Activated CD8-positive, alpha-beta memory T cell treated with anti-CD3 and anti-CD28 coated beads, Interleukin-2, amount 10 ng/mL, durations not matched to agents 7 days and 5 days (primary cell): ENCODE measurements at places on chromosomes 12 and 14. TPM values are rescaled to one million over a fixed set of nuclear protein-coding genes. Genes with fewer than 3 reads are reported as not detected.

DNA sequence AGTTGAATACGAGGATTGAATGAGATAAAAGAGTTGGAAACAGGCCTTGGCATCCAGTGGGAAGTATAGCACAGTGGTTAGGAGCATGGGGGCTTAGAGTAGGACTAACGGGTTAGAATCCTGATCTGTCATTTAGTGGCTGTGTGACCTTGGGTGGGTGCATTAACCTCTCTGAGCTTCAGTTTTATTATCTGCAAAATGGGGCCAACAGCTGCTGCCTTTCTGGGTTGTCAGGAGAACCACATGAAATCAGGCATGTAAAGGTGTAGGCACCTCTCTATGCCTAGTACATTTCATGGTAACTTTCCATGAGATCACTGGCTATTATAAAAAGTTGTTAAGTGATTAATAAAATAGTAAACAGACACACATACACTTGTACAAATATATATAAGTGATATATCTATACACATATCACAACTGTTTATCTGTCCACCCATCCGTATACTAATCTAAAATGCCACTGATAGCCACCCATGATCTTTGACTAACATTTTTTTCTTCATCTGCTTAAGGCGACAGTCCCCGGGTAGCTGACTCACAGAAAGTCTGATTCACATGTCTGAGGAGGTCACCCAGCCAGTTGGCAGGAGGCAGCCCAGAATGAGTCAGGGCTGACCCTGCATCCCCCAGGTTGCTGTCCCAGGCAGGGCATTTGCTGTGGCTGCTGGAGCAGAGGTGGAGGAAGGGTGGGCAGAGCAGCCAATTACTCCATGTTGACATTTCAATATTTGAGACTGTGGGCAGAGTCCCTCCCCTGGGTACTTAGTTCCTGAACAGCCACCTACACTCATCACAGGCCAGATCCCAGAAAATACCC is 125.6 kb upstream of the NOS1 start:
- DNase-seq, result no peak

GRCh38 chr14:58705066-58705465 is 67.3 kb downstream of the DACT1 start:
- DNase-seq, result no peak

- DNase-seq, result no peak
These were observed 103.0 kb downstream of the PRMT8 start for GRCh38 chr12:3593906-3594483.

DNA sequence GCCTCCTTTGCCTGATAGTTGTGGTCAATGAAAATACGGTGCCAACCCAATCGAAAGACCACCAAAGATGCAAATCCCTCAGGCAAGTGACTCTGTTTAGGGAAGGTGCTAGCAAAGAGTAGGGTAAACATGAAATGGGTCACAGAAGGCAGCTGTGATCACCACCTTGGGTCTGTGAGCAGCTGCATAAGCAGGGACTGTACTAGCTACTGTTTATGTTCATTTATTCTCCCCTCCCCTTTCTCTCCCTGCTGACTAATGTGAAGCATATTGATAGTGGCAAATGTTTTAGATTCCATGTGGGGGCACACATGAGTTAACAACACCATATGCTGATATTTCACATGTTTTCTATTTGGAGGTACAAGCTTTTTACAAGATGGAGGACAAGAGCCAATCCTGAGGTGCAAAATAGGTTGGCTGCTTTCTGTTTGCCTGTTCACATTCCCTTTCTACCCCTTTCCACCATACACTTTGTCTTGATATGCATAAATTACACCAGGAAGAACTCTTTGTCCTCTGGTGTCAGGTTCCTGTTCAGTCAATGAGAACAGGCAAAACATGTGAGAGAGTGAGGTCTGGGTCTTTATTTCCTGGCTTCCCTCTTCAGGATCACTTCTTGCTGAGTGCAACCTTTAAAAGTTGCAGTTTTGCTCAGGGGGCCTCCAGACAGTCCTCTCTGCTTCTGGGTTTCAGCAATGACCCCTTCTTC is 71.1 kb downstream of the AVPR1A start:
- DNase-seq, result no peak

GRCh38 chr14:26404927-26405326 is 192.9 kb downstream of the NOVA1 start:
- no peak for DNase-seq

- no peak for DNase-seq
These were observed 4.6 kb upstream of the PAPOLA start for GRCh38 chr14:96497586-96497985.

DNA sequence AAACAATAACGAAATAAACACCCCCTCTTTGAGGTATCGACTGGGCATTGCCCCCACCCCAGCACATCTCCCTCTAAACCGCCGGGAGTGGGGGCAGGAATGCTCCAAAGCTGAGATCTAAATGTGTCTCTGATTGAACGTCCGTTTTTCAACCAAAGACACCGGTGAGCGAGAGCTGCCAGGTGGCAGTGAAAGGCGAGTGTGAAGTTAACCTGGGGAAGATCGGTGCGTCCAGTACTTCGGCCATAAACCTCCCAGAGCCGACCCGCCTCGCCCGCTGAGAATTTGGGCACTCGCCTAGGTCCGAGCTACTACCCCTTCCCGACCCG is 625 bp downstream of the ANGEL1 start:
- DNase-seq, result no peak

DNA sequence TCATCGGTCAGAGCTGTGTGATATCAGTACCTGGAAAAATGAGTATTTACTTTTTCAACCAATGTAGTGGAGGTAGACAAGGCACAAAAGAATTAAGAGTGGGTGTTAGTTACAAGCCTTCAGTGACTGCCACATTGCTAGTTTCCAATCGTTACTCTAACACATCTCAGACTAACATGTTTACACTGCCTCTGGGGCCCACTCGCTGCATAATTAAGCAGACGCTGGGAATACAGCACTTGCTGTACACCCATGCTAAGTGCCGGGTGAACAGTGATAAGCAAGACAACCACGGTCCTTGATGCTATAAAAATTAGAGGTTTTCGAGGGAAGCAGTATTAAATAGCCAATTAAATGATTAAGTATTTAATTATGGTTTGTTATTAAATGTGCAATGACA is 1147.6 kb downstream of the AACS start:
- no peak for DNase-seq

DNA sequence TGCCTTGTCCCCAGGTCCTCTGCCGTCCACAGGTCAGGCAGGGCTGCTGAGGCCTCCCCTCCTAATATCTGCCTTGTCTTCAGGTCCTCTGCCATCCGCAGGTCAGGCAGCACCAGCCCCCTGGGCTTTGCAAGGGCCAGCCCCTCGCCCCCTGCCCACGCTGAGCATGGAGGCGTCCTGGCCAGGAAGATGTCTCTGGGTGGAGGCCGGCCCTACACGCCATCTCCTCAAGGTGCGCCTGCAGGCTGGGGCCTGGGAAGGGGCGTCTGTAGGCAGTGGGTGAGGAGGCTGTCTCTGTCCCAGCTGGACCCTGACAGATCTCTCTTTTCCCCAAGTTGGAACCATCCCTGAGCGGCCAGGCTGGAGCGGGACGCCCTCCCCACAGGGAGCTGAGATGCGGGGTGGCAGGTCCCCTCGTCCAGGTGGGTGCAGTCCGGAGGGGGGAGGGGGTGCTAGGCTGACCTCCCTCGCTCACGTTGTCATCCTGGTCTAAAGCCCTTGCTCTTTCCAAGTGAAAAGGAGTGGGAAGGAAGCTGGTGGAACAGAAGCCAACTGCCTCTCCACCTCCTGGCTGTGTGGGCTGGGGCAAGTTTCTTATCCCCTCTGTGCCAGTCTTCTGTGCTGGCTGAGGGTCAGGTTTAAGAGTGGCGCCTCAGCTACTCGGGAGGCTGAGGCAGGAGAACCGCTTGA is 13.9 kb upstream of the PUS1 start:
- no peak for DNase-seq

DNA sequence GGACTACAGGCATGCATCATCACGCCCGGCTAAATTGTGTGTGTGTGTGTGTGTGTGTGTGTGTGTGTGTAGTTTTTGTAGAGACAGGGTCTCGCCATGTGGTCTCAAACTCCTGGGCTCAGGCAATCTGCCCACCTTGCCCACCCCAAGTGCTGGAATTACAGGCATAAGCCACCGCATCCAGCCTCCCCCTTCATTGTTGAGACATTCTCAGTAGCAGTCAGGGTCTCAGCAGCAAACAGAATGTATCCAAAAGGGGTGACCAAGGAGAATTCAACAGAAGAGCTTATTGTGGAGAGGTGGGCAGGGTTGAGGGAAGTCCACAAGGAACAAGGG is 37.3 kb upstream of the PLEKHG6 start:
- no peak for DNase-seq

GRCh38 chr14:77133720-77134338 is 7.8 kb downstream of the ZDHHC22 start:
- DNase-seq, result peak; percentile 78

DNA sequence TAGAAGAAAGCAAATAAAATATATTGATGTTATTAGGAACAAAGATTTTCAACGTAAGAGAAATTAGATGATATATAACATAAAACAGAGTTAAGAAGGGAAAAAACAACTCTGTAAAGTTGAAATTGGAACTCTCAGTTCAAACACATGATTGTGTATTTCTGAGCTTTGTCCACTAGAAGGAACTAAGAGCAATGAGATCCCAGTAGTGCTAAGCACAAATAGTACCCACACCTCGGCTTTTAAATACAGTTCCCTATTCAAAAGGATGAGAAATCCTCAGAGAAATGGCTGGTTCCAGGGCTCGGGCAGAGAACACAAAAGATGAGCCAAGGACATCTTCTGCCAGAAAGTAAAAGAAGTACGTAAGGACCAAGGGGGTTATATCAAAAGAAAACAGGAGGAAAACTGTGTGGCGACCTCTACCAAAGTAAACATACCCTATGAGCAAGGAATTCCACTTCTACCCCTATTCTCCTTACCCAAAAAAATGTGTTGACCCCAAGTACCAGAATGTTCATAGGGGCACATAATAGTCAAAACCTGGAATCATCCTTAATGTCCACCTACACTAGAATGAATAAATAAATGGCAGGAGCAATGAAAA is 96.6 kb downstream of the SPTSSA start:
- no peak for DNase-seq

GRCh38 chr14:96088481-96088880 is 49.3 kb downstream of the C14orf132 start:
- no peak for DNase-seq

GRCh38 chr14:69008421-69008884 is 29.4 kb upstream of the ACTN1 start:
- no peak for DNase-seq

GRCh38 chr14:50647753-50648152 is 20.4 kb downstream of the SAV1 start:
- no peak for DNase-seq

- no peak for DNase-seq
These were observed 33.0 kb downstream of the MTHFD1 start for GRCh38 chr14:64421166-64421565.

DNA sequence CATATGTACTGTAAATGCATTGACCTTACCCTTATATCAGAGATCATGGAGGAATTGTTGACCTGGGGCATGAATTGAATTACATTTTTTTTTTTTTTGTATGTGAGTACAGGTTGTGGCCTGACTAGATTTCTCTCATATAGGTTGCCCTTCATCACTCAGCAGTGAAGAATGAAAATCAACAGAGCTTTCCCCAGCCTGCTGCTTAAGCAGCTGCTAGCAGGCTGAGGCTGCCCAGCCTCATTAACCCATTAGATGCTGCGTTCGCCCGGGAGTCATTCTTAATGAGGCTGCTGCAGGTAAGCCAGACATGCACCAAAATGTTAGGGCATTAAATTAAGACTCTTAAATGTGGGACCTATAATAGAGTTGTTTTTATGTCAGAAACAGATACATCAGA is 236.0 kb downstream of the ETNK1 start:
- no peak for DNase-seq

GRCh38 chr14:75439989-75440388 is 12.2 kb downstream of the JDP2 start:
- no peak for DNase-seq

DNA sequence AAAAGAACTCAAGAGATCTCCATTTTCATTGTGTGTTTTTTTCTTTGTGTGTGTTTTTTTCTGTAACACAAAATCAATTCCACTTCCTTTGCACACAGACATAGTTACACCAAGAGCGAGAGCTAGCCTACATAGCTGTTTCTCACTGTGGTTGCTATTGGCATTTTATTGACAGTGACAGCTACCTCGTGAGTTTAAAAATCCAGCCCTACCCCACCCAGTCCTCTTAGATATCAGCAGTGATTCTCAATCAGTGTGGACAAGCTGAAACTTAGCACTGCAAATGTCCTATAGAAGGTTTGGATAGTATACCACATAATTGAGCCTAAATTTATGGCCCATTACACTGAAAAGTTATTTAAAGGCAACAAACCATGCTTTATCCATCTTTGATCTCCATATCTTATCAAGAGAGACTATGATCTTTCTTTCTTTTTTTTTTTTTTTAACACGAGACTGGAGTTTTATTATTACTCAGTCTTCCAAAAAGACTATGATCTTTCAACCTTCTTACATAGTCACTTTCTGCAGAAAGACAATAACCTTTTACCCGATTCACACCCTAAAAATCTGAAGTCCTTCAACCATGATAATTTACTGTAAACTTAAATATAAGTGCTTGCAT is 46.8 kb downstream of the ATP2B1 start:
- DNase-seq, result no peak

Gene EPYC
- not detected for total RNA-seq

Gene ENDOU
- total RNA-seq, result not detected

Gene ADSS1
- 2.5 TPM for total RNA-seq

Gene TMEM229B
- 7.0 TPM for total RNA-seq

Gene BLOC1S1
- 152 TPM for total RNA-seq

Gene TMBIM6
- total RNA-seq, result 524 TPM

Gene SIX6
- not detected for total RNA-seq

Gene RGS6
- total RNA-seq, result 3.1 TPM

Gene RHEBL1
- 15.1 TPM for total RNA-seq

Gene GALNT9
- not detected for total RNA-seq

Gene GLTP
- 19.2 TPM for total RNA-seq
